ENCODE measurements at places on chromosomes 5 and 9.
A peak's percentile ranks its signal among the peaks of the same experiment; 100 is the strongest.

- DNase-seq = no peak
Observed at GRCh38 chr5:78794693-78795215, 146.2 kb upstream of the LHFPL2 start.

GRCh38 chr9:38003946-38004808, 64.8 kb downstream of the SHB start:
- no peak for DNase-seq

- no peak for DNase-seq
Observed at GRCh38 chr9:92279302-92279701, 14.2 kb downstream of the IARS1 start.

DNA sequence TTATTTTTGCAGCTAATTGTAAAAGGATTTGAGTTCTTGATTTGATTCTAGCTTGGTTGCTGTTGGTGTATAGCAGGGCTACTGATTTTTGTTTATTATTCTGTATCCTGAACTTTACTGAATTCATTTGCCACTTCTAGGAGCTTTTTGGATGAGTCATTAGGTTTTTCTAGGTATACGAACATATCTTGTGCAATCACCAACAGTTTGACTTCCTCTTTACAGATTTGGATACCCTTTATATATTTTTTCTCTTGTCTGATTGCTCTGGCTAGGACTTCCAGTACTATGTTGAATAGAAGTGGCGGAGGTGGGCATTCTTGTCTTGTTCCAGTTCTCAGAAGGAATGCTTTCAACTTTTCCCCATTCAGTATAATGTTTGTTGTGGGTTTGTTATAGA, 210.8 kb downstream of the FGF10 start:
- DNase-seq = peak; percentile 28

DNA sequence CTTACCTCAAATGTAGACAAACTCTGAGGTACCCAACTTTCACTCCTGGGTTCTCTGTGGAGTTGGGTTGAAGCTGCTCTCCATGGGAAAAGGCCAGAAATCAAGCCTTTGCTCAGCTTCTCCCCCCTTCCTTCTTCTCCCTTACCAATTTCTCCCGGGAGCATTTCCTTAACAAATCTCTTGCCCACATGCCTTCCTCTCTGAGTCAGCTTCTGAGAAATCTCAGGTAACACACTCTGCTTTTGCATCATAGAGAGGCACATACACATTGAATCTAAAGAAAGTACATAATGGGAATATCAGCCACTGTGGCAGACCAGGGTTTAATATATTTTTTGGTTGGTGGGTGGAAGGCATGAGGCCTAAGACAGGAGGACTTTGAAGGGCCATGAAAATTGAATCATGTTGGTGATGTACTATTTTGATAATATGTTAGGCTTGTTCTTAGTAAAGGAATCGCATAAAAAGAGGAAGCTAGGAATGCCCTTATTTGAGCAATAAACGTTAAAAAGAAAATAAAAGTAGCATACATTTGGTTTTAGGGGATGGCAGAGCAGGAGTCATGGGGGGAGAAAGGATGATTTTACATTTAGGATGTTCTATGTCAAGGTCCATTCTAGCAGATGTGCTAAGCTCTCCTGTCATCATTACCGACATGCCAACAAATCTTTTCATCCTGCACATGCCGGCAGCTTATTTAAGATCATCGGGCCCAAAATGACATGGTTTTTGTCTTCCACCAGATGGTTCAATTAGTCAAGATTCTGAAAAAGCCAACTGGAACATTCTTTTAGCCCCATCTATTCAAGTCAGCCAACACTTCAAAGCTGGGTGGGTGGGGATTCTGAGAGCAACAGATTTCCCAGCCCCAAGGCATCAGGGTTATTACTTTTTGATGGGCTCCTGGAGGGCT, 199.5 kb upstream of the CLINT1 start:
- DNase-seq = no peak

GRCh38 chr9:23258569-23258968, 567.5 kb downstream of the ELAVL2 start:
- no peak for DNase-seq

DNA sequence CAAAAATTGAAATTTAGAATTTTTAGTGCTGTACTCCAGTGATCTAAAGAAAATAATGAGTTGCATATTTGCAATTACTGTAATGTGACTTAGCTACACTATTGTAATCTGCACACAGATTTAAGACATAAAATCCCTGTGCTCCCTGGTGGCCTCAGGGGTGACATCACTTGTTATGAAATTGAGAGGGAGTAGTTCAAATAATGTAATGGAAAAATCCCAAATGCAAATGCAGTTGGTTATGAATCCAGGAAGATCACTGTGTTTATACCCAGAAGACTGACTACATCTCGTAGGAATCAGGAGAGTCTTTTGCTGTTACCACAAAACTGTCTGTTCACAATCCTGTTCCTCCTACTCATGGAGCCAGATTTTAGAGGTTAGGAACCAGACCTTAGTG, 178.7 kb upstream of the FBXL17 start:
- no peak for DNase-seq

- DNase-seq = no peak
Observed at GRCh38 chr5:151577566-151577965, 13.6 kb downstream of the FAT2 start.

GRCh38 chr9:77965445-77966123, 66.0 kb downstream of the GNAQ start:
- no peak for DNase-seq

GRCh38 chr5:142350021-142350420, 25.2 kb upstream of the SPRY4 start:
- no peak for DNase-seq

- no peak for DNase-seq
Observed at GRCh38 chr9:72257814-72258213, 107.2 kb downstream of the ZFAND5 start.

- no peak for DNase-seq
Observed at GRCh38 chr5:173010547-173011464, 27.2 kb downstream of the ATP6V0E1 start.

DNA sequence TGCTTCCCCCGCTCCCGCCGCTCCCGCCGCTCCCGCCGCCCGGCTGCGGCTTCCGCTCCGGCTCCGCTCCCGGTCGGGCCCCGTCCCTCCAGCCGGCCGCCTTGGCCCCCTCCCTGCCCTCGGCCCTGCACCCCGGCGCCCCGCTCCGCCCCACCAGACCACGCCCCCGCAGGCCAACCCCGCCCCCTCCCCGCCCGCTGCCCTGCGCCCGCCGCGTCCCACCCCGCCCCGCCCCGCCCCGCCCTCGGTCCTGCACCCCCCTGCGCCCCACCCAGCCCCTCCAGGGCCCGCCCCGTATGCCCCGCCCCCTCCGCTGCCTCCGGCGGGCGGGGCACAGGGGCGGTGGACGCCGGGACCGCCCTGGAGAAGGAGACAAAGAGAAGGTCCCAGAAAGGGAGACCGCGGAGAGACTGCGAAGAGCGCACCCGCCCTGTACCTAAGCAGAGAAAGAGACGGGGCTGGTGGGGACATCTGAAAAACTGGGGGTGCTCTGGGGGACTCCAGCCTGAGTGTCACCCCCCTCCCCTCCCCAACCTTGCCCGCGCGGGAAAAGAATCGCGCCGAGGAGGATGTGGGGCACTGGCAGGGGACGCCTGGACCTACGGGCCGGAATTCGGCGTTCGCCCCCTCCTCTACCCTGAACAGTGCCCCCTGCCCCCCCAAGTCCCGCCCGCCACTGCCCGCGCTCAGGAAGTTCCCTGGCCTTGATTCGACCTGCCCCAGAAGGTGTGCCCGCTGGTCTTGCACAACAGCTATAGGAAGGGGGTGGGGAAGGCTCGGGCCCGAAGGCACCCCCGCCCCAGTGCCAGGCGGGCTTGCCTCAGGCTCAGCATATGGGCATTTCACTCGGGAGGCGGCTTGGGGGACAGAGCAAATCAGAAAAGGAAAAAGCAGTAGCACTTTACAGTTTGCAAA, 42.8 kb upstream of the STXBP1 start:
- peak; percentile 6 for DNase-seq

DNA sequence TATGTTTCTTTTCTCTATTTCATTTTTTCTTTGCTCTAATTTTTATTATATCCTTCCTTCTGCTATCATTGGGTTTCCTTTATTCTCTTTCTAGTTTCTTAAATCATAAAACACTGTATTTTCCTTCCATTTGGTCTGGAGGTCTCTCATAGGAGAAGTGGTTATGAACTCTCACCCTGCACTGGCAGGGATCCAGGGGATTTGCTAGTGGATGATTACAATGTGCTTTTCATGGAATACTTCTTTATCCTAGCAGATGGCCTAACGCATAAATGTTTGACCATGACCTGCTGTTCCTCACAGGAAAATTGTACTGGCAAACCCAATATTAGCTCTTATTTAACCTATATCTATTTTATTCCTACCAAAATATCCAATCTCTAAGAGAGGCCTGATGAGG, 31.5 kb upstream of the SGCD start:
- DNase-seq = no peak

DNA sequence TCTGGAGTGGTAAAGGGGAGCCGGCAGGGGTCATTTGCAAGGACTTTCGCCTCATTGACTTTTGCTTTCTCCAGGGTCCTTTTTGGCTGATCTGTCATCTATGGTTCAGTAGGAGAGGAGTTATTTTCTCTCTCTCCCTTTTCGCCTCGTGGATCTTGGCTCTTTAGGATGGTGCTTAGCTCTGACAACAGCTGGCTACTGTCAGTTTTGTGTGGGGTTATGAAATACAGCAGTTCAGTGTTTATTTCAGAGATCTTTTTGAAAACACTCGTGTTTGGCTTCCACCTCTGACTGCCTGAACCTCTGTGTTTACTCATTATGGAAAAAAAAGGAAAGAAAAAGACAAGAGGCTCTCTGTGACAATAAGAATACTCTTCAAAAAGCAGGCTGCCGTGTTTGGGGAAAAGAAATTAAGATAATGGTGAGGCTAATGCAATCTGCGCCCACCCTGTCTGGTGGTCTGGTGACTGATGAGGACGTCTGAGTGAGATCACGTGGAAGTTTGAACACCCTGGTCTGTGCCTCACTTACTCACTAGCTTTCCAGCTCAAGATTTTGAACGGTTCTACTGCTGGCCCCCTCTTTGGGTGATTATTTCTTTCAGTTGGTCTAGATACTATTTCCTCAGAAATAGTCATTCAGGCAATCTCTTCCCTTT, 567.7 kb downstream of the CAAP1 start:
- DNase-seq = no peak

DNA sequence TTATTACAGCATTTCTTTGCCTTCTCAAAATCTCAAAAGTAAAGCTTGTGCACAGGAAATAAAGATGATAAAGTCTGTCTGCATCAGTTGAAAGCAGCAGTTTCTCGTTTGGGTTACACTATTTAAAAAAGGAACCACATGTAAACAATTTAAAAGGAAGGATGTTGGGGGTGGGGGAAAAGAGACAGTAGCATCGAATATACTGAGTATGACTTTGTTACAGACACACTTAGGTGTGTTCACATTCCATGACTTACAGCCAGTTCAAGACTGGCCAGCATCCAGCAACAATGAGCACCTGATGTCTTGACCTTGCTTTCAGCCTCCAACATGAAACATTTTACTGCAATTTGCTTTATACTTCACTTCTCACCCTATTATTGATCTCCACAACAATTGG, 8.7 kb downstream of the GAPT start:
- peak; percentile 35 for DNase-seq

GRCh38 chr9:111833941-111834340, 39.2 kb upstream of the SHOC1 start:
- DNase-seq = no peak

DNA sequence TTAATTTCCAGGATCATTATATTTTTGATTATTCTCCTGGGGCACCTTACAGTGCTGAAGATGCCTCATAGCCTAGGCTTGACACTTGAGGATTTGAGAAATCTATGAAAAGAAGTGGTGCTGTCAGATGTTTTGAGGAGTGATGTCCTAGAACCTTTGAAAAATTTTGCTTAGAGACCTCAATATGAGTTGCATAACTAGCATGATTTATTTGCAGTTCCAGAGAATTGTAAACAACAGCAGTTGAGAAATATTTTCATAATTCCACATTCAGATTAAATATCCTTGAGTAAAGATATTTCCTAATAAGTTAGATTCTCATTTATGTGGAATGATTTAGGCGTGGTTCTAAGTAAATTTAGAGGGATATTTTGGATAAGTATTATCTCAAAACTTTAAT, 225.8 kb downstream of the ADAMTSL1 start:
- no peak for DNase-seq

DNA sequence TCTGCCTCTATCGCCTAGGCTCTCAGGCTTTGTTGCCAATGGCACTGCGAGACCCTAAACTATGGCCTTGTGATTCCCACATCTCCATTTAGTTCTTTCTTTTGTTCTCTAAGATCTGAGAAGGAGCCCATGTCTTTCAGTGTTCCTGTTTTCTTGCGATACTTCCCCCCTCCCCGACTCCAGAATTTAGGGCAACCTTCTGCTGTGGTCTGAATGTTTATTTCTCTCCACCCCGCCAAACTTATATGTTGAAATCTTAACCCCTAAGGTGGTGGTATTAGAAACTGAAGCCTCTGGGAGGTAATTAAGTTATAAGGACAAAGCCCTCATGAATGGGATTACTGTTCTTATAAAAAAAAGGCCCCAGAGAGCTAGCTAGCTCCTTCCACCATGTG, 6.4 kb downstream of the TMC1 start:
- DNase-seq = peak; percentile 20

DNA sequence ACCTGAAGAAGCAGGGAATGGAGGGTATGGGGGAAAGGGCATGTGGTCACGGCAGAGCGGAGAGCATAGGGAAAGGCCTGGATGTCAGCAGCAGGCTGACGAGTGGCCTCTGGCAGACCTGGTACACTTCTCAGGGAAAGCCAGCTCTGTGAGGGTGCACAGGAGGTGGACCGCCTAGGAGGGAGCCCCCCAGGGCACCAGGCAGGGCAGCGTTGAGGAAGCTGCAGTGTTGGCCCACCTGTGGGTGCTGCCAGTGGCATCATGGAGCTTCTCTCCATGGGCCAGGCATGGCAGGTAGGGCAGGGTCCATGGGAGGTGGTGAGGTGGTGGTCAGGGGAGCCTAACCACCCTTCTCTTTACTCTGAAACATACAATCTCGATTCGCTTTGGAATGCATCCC, 143.0 kb upstream of the PITX1 start:
- DNase-seq = no peak

GRCh38 chr5:150513375-150514309, 5.7 kb downstream of the NDST1 start:
- no peak for DNase-seq

- DNase-seq = no peak
Observed at GRCh38 chr9:38642951-38643814, 22.8 kb upstream of the ANKRD18A start.

Measured in AML-193 (cell line).